Stimulated activated CD4-positive, alpha-beta T cell treated with anti-CD3 and anti-CD28 coated beads, TNF-alpha, amount 100 ng/mL, for 24 hours (primary cell): ENCODE measurements at places on chromosomes 7 and 10.

GRCh38 chr7:57404343-57404966 lies 45.5 kb upstream of the ZNF716 start:
- DNase-seq, result no peak

DNA sequence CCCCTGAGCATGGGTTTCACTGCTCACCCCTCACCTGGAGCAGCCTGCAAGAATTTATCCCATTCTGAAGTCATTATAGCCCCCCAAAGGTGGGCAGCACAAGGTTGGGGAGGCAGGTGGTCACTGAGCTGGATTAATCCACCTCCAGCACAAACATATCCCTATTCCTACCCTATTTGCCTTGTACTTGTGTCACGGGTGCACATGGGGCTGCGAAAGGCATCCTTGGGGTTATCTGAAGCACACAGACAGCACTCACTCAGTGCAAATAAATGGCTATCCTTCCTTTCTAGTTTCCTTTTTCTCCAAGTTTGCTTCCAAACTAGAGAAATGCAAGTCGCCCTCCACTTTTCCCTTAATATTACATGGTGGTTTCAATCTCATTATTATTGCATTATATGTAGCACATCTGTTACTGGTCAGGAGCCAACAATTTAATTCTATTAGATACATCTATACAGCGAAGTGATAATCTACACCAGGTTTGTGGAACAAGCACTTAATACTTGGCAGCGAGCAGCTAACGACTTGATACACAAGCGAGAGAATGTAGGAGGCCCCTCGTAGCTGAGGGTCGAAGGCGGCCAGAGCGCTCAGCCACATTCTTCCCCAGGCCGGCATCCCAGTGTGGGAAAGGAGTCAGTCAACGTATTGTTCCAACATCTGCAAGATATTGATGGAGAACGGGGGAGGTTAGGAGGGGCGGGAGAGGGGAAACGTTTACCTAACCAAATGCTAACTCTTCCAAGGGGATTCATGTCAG lies 121.3 kb upstream of the HABP2 start:
- DNase-seq, result no peak

- DNase-seq, result no peak
Measured at GRCh38 chr7:137881607-137882260, 35.0 kb upstream of the DGKI start.

GRCh38 chr10:83701799-83702198 lies 437.5 kb upstream of the GHITM start:
- no peak for DNase-seq
